ENCODE measurements at places on chromosomes 6 and 20.

DNA sequence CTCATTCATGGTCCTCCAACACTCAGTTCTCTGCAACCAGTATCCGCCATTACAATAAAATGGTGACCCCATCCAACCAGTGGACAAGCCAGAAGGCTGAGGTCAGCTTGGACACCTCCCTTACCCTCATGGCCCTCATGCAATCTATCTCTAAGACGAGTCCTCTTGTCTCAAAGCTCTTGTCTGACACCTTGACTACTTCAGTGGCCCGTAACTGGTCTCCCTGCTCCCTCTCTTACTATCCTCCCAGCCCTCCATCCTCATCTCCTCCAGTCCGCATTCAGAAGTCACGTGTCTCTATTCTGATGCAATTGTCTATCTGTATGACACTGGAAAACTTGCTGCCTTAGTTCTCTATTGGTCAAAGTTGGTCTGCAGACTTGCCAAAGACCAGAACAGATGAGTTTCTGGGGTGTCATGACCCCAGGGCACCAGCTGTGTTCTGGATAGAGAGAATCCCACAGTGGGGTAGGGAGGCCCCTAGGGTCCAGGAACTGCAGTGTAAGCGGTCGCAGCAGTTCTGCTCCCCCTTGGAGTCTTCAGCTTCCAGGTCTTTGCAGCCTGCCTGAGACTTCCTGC lies 59.6 kb upstream of the RNF24 start:
- DNase-seq, result no peak

GRCh38 chr6:119170447-119171087 lies 92.1 kb upstream of the FAM184A start:
- DNase-seq, result no peak

GRCh38 chr20:3749689-3750531 lies 17.4 kb downstream of the HSPA12B start:
- DNase-seq, result peak; percentile 55

DNA sequence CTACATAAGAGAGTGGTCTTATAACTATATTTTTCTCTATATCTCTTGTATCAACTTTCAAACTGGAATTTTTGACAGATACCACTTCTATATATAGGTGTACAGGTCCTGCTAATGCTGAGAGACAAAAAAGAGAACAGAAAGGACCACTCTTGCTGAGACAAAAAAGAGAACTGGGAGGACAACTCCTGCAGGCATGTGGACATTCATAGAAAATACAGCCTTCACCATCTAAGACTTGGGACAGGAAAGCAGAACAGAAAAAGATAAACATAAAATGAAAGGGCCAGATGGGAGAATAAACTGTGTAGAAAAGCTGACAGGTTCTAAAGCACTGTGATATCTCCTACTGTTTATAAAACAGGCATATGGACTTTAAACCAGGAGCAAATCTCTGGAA lies 541.0 kb upstream of the ADGRB3 start:
- DNase-seq, result no peak

DNA sequence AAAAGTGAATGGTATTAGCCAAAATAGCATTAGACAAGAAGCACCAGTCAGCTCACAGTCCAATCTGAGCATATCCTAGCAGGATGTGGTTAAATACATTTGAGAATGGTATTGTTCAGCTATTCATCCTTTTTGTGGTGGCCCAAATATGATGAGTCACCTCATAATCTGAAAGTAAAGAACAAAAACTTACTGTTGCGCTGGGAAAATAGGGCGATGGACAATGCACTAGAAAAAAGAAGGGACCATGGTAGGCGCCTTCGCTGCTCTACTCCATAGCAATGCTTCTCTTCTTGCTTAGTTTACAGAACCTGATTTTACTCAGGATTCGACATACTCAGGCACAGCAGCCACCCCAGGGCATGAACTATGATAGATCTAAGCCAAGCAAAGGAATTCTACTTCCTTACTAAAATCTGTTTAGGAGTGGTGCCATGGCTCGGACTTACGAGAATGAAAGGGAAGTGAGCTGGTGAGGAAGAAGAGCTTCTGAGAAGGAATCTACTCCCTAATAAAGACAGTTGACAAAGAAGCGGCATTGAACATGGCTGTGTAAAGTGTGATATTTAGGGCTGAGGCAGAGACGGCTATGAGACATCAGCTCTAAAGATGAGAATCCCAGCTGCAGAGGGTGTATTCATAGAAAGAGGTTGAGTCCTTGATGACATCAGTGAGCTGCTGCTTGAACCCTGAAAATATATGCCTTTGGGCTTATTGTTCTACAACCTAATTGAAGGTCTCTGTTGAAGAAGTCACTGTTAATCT lies 16.6 kb upstream of the FBXO9 start:
- no peak for DNase-seq

GRCh38 chr20:9322661-9323060 lies 191.7 kb upstream of the LAMP5 start:
- no peak for DNase-seq

DNA sequence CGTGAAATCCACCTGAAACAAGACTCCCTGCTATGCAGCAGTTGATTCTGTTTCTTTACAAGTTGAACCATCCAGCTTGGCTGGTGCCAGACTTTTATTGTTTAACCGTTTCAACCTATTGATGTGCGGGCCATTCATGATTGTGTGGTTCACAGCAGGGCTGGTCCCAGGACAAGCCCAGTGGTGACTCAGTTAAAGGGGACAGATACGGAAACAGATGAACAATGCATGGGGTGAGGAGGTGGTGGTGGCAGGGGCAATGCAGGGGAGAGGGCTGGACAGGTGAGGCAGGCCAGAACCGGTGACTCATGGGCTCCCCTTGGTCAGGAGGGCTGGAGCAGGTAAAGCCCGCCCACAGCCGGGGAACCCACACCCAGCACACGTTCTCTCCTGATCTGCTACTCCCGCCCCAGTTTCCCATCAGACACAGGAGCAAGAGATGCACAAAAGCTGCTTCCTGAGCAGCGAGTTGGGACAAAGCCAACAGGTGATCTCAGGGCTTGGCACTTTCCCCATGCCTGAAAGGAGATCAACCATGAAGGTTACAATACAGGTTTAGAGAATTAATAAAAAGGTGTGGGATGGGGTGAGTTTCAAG lies 232.2 kb downstream of the LY86 start:
- no peak for DNase-seq

- no peak for DNase-seq
These were observed 1.9 kb downstream of the AIG1 start for GRCh38 chr6:143062551-143062950.

Data from stimulated activated CD4-positive, alpha-beta T cell treated with anti-CD3 and anti-CD28 coated beads, Interleukin-15, amount 100 ng/mL, for 24 hours (primary cell).